ENCODE measurements at places on chromosomes 6 and 20.
A peak's percentile ranks its signal among the peaks of the same experiment; 100 is the strongest.

- no peak for DNase-seq
These were observed 18.0 kb downstream of the TFEB start for GRCh38 chr6:41717392-41717736.

- DNase-seq, result no peak
These were observed 36.7 kb downstream of the NINL start for GRCh38 chr20:25548613-25549086.

- no peak for DNase-seq
These were observed 22.8 kb upstream of the CLDN20 start for GRCh38 chr6:155240905-155241600.

DNA sequence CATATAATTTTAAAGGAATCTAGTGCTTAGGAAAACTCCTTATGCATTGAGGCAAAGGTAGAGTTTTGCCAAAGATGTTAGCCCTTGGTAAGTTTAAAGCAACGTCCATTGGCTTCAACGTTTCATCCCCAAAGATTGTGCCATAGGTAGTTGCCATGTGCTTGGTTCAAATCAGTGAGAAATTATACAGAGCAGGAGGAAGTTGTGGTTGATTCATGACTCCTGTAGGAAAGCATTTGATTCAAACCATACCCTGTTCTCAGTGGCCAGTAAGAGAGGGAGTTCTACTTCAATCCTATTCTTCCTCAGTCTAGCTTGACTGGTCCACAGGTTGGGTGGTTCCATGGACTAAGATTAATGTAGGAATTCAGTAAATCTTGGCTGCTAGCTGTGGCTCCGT, 535.6 kb downstream of the QKI start:
- DNase-seq, result no peak

DNA sequence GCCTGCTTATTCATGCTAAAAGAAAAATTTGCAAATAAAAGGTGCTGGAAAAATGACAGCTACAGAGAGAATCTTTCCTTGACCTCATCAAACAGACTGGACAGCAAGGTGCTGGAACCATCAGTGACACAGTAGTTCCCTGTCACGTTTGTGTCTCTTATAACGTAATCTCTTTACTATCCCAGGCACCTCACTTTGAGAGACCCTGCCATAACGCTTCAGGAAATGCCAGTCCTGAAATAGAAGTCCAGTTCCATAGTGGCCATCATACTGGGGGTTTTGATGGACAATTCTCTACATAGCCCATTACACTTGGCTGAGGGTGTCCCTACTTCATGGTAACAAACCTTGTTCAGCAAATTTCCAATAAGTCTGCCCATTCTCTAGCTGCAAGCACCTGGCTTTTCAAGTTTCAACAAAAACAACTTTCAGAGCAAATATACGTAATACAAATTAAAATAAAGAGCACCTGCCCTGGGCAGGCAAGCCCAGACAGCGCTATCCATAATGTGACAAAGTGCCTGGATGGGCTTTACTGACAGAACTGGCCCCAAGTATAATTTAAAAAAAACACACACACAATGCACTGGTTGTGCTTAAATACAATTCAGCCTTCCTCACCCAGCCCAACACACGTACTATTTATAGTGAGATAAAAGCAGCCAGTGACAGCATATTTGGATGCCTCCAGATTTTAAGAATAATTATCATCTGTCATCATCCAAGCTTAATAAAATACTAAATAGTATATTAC, 38.7 kb downstream of the CNKSR3 start:
- DNase-seq, result no peak

- DNase-seq, result no peak
These were observed 56.3 kb upstream of the EYA4 start for GRCh38 chr6:133184798-133185372.

DNA sequence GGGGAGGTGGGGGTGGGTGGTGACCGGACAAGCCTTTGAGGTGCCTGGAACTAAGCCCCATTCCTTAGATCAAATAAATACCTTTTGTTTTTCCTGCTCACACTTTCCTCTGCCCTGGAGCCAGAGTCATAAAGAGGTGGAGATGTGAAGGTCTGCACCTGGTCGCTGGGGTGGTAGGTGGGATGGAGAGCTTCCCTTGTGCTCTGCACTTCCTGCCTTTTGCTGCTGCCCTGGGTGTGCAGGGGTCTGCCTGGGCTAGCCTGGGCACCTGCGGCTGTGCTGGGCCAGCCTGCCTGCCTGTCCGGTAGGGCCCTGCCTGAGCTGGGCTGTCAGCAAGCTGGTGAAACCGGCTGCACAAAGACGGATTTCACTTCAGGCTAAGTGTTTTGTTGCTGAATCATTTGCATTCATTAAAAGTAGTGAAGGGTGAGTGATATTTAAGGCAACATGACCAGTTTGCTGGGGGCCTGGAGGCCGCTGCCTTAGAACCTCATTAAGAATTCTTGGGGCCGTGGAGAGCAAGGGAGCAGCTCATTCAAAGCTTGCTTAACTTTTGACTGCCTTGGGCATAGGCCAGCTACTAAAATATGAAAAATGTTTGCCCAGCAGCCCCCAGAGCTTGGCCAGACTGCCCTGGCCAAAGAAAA, 20.5 kb downstream of the PTK7 start:
- no peak for DNase-seq

DNA sequence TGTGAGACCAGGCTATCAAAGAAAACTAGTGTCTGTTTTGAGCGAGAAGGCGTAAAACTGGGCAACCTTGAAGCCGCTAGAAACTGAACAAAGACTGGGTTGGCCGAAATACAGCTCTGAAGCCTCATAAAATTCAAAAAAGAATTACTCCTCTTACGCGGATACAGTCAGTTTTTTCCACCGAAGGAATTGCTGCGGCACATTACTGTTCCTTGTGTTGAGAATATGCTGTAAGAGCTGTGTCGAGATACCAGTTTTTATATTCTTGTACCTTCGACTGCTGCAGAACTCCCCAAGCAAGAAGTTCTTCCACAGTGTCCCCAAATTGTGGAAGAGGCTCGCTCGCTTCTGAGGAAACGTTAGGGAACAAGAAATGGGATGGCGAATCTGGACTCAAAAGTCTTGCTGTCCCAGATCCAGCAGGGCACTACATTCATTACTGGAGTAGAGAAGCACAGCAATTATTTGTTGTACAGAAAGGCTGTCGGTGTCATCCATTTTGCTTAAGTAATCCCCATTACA, 523 bp upstream of the COX7A2 start:
- no peak for DNase-seq

GRCh38 chr6:85680388-85680787, 37.7 kb upstream of the SYNCRIP start:
- DNase-seq, result no peak

DNA sequence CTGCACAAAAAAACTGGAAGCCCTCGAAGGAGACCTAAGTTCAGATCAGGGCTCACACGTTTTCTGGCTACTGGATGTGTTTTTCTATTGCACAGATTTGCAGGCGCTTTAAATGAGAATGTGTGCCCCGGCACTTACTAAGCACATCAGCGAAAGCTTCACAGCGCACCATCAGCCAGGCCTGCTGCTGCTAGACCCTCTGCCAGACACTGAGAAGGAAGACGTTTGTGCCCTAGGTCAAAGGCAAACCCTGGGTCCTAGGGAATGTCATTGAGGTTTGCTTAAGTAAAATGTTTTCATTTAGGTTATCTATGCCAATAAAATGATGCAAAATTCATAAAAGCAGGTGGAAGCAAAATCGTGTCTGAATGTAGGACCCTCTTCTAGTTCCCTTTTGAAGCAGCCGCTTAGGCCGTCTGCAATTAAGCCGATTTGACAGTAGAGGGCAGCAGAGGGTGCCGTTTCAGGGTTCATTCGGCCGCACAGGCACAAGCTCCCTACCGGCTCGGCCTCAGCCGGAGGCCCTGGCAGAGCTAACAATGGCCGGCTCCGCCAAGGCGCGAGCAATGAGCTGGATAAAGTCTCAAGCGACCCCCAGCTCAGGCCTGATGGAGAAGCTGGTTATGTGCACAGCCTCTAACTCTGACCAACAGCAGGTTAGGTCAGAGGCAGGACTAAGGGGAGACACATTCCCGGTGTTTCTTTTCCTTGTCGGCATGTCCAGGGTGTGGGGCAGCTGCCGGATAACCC, 107.2 kb upstream of the FOXA2 start:
- DNase-seq, result peak; percentile 43

GRCh38 chr6:169539176-169539897, 162.5 kb downstream of the WDR27 start:
- no peak for DNase-seq

DNA sequence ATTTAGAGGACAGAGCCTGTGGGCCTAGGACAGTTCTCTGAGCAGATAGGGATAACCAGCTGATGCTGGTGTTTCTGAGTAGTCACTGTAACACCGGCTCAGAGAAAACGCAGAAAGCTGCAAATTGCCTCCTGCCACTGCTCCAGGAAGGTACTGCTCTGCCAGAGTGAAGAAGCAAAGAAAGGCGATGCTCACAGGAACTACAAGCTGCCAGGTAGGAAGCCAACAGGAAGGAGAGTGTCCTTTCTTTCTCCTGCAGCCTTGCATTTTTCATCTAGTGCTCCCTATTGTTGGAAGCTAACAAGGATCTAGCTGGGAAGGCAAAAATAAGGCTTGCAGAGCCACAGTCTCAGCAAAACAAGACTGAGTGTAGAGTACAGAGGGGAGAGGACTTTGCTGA, 70.7 kb upstream of the RAB32 start:
- no peak for DNase-seq

GRCh38 chr6:106536357-106536756, 92.9 kb downstream of the RTN4IP1 start:
- DNase-seq, result no peak

DNA sequence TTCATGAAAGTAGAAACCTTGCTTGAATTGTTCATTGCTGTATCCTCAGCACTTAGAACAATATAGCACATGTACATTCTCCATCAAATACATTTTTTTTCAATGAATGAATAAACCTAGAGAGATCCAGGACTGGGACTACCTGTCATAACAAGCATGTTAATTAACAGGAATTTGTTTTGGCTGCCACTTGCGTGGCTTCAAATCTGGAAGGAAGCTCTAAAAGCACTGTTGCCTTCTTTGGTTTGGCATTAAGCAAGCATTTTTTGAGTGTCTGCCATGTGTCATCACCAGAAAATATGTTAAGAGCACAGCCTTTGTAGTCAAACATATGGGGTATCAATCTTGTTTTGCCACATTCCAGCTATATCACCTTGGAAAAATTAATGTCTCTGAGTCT, 131.9 kb upstream of the BACH2 start:
- no peak for DNase-seq

DNA sequence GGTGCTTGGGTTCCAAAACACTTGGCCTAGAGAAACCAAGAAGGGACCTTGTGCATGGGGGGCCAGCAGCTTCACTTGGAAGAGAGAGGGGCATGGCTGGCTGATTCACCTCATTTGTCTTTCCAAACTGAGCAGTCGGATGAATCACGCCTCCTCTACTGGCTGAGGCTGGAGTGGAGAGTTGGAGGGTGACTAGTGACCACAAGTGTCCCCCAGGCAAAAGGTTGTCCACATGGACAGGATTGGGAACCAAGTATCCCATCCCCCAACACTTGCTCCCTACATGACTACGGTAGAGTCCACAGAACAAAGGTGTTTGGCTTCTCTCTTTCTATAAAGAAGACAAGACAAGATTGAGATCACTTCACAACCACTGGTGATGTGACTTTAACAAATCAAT, 875.6 kb downstream of the QKI start:
- DNase-seq, result no peak

DNA sequence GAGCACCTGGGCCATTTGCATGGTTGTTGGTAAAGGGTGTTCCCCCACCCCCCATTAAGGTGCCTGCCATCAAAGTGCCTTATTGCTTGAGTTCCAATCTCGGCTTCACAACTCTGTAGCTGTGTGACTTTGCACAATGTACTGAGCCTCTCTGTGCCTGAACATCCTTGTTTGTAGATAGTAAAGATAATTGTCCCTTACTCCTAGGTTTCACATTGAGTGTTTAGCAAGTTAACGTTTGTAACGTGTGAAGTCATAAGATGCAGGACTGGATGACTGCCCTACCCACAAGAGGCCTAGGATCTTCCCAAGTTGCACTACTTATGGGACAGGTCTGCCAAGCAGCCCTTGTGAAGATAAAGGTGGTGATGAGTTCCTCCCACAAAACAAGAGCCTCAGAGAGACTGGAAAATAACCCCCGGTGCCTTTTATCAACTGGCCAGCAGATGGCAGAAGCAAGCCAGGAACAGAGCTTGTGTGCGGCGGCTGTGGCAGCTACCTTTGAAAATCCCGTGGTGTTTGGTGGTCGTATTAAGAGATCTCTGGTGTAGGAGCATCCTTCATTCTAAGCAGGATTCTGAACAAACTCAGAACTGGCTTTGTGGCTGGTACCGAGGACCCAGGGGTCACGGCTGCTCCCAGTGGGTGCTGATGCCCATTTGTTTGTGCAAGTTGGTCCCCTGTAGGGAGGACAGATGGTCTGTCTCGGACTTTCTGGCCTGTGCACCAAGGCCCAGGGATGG, 99.1 kb downstream of the CDH26 start:
- peak; percentile 69 for DNase-seq

DNA sequence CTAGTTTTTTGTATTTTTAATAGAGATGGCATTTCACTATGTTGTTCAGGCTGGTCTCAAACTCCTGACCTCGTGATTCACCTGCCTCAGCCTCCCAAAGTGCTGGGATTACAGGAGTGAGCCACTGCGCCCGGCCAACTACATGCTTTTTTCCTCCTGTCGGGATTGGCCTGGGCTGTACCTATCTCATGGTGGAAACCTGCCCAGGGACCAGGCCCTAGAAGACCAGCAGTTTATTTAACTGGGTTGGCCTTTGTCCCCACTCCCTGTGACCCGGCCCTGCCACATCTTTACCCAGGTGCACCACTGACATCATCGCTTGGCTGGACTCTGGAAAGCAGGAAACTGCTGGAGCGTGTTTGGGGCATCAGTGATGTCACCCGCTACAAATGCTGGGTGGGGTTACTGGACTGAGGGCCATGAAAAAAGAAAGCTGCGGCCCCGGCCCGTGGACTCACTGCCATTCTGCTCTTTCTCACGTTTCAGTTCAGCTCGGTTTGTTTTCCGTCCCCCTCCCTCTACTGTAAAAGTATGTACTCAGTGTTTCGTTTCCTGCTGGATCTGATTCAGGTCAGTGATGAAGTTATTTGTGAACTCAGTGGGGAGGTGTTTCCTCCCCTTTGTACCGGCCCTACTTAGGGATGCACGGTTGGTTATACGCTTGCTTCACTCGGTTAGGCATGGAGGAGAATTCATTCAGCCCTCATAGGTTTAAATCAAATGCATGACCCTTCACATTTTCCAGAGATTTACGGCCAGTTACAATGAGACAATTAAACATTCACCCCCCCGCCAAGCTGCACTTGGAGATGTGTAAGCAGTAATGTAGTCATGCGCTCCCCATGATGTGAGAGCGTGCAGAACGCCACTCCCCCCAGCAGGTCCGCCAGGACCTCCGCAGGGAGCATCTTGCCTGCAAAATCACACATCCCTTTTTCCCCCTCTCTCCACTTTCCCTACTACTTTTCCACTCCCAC, 179.3 kb downstream of the MTHFD1L start:
- DNase-seq, result no peak

- DNase-seq, result no peak
These were observed 51.9 kb upstream of the MARCKS start for GRCh38 chr6:113805173-113805790.

DNA sequence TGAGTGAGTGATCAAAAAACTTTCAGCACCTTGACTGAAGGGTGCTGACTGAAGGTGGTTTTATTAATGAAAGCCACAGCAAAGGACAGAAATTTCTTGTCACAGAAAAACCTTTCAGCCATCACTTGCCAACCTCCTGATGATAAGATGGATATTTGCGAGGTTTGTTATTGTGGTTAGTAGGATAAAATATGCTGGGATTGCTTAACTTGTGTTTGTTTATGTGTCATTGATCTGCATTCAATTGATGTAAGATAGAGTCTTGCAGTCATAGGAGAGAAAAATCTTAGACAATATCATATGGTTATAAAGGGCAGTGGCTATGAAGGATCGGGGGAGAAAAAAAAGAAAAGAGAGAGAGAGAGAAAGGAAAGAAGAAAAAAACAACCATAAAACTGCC, 1.2 kb downstream of the TSBP1 start:
- no peak for DNase-seq

Data from CD4-positive, alpha-beta T cell treated with Interleukin-15 for 4 hours (primary cell).